Fibroblast of skin of back (primary cell): ENCODE measurements at places on chromosomes 11 and 22.
A peak's percentile ranks its signal among the peaks of the same experiment; 100 is the strongest.

- peak; percentile 11 for DNase-seq
Measured at GRCh38 chr22:39727541-39727940, 157.0 kb downstream of the CACNA1I start.

GRCh38 chr11:105740164-105740903 is 130.5 kb downstream of the GRIA4 start:
- DNase-seq = no peak

GRCh38 chr11:112751329-112751728 is 209.9 kb upstream of the NCAM1 start:
- DNase-seq = no peak

DNA sequence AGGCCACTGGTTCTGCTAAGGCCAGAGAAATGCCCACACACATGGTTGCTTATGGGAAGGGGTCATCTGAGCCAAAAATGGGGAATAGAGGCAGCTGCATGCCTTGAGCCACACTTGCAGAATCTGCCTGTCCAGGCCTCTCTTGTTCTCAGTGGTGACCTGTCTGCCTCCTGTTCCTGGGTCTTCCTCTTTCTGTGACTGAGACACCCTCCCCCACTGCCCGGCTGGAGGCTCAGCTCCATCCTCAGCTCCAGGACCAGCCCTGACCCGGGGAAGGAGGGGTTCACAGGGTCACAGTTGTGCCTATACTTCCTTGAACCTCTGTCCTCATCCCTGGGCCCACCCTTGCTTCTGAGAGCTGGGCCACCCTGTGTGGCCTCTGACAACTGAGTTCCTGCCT is 52.3 kb downstream of the CSF2RB start:
- no peak for DNase-seq

GRCh38 chr11:25576320-25576719 is 755.6 kb upstream of the ANO3 start:
- peak; percentile 2 for DNase-seq

DNA sequence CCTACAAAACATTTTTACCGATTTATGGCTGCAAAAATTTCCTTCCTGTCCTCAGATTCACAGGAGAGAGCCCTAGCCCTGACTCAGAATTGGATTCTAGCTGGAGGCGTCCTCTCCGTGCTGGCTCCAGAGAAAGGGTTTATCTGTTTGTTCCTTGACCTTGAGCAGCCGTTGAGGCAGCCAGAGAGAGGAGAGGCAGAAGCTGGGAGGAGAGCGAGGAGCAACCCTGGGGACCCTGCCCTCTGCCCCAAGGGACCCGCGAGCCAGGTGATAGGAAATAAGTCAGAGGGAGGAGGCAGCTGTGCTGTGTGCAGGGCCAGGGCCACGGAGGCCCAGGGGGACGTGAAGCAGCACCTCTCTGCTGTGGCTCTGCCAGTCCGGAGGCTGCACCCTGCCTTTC is 75.6 kb downstream of the IGLL1 start:
- no peak for DNase-seq

DNA sequence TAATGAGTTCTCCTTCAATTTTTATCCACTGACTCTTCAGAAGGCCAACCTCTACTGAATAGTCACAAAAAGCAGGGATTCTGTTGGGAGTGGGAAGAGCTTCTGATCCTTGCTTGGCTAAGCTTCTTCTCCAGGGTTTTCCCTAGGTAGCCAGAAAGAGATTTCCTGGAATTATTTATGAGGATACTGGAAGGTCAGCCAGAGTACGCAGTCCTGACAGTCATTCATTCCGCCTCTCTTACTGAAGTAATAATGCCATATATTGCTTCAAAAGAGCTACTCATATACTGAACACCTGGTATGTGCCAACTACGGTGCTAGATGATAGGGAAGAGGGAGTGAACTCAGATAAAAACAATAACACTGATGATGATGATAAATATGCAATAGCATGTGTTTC is 116.1 kb downstream of the CCDC34 start:
- DNase-seq = no peak

GRCh38 chr11:49995565-49995964 is 13.2 kb upstream of the OR4C12 start:
- DNase-seq = peak; percentile 39

DNA sequence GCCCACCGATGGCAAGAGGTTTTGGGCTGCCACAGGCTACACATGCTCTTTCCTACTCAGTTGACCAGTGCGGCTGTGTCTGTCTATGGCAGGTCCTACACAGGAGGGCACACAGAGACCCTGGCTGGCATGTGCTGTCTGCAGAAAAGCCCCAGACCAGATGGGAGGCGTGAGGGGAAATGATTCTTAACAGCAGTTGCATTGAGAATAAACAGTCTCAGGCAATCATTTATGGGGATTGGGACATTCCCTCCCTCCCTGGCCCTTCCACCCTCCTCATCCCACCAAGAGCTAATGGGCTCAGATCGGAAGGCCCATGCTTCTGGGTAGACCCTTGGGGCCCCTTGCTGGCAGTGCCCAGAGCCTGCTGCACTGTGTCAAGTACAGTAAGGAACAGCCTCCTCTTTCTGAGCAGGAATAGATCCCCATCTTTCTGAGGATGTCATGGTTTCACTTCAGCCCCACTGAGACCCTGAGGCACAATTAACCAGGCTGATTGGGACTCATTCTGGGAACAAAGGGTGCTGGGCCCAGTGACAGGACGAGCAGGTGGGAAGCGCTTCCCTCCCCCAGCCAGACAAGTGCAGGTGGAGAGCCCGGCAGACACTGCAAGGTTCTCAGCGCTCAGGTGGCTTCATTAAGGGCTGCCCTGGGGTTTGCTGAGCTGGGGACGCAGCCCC is 28.3 kb downstream of the TSPAN18 start:
- DNase-seq = no peak

DNA sequence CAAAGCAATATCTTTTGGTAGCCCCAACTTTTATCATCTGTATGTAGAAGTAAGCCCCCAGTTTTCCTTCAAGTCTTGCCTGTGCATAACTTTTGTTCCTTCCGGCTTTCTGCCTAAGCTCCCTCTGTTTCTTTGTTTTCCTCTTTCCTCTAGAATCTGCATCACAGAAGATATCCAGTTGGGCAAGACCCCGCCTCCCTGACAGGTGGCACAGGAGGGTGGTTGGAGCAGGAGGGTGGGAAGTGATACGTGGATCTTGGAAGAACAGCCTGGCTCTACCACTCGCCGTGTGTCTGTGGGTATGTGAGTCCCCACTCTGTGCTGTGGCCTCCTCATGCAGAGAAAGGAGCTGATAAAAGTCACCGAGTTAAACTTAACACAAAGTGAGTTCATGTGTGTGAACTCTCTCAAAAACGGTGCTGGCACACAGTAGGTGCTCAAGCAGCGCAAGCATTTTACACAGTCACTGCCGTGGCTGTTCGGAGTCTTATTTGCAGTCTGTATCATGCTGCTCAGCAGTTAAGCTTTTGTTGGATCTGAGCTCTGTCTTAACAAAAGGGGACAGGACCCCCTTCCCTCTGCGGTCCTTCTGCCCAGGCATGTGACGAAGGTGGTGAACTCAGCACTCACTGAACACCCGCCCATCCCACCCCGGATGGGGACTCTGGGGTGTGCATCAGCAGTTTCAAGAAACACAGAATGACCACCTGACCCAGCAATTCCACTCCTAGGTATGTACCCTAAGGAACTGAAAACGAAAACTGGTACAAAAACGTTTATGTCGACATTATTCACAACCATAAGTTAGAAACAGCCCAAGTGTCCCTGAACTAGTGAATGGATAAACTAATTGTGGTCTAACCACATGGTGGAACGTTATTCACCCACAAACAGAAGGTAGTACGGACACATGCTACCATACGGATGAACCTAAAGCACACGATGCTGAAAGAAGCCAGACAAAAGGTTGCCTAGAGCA is 249.1 kb downstream of the CTTN start:
- no peak for DNase-seq
